ENCODE measurements at places on chromosomes 13 and 19. TPM values are rescaled to one million over a fixed set of nuclear protein-coding genes. Genes with fewer than 3 reads are reported as not detected.

DNA sequence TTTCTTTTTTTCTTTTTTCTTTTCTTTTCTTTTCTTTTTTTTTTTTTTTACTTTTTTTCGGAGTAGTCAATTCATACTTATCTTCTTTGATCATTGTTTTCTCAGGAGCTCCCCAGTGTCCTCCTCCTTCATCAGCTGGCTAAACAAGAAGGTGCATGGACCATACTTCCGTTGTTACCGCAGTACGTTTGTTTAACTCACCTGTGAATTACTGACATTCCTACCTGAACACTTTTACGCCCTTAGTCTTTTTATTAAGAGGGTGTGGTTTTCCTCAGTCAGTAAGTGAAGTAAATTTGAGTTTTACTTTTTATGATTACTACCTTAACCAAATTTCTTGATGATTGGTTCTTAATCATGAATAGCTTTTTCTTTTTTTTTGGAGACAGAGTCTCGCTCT is 47.1 kb downstream of the B3GLCT start:
- DNase-seq, result no peak

Gene RCBTB2
- total RNA-seq, result 1.7 TPM

- no peak for DNase-seq
Measured at GRCh38 chr19:38163419-38164290, 60.4 kb downstream of the DPF1 start.

DNA sequence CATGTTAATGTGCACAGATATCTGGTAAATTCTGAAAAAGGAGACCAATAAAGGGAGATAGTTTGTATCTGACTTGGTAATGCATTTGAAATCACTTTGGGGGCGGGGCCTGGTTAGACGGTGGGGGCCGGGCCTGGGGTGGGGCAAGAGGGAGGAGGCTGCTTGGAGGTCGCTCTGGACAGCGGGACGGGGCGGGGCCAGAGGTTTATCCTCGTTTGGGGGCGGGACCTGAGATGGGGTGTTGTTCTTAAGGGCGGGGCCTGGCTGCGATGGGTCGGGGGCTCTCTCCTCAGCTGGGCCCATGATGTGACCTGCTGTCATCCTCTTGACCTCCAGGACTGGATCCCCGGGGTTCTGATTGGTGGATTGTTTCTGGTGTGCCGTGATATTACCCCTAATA is 4.9 kb upstream of the ZNF808 start:
- DNase-seq, result no peak

Gene CAPN12
- 0.46 TPM for total RNA-seq

DNA sequence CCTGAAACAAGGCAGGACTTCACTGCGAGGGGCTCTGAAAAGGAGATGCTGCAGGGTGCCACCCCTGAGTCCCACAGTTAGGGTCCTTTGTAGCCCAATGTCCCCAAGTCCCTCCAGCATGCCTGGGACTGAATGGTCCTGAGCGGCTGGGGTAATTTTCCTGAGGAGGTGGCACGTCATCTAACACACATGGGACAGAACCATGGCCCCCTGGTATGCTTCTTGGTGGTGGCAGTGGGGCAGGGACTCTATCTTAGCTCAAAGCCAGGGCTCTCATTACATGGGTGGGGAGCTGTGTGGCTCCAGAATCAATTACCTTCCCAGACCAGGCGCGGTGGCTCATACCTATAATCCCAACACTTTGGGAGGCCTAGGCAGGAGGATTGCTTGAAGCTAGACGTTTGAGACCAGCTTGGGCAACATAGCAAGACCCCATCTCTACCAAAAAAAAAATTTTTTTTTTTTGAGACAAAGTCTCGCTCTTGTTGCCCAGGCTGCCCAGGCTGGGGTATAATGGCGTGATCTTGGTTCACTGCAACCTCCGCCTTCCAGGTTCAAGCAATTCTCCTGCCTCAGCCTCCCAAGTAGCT is 7.9 kb upstream of the SLC7A9 start:
- DNase-seq, result no peak

DNA sequence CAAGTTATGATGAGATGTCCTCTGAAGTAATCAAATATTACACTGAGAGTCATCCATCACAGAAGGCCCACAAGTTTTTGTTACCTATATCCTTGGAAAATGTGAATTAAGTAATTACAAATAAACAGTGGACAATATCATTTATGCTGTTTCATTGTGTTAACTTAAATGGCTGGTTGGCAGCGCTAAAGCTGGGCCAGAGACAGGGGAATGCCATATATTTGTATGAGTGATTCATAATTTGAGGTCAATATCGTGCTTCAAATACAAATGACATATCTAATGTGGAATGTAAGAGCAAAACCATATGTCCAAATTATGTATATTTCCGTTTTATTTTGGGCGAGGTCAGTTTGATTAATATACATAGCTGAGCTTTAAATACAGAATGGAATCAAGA is 1556.2 kb downstream of the SLITRK5 start:
- no peak for DNase-seq
